ENCODE measurements at places on chromosomes 12 and 14.

- no peak for DNase-seq
Observed at GRCh38 chr12:16939871-16940306, 333.9 kb upstream of the LMO3 start.

- no peak for DNase-seq
Observed at GRCh38 chr14:22671622-22672021, 27.5 kb upstream of the OR6J1 start.

DNA sequence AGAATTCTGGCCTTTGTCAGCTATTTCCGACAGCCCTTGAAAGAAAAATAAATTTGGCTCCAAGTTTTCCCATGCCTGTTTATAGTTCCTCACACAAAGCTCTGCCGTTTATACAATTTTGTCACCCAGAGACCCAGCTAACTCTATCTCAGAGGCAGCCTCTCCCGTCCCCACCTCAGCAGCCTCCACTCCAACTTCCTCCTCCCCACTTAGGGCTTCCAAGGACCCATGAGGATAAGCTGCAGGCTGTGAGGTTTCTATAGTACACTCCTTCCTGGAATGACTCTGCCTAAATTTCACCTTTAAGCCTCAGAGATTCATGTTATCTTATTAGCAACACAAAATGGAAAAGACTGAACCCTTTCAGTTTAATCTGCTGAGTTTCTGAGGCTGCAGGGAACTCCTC lies 71.8 kb downstream of the TTC9 start:
- no peak for DNase-seq

DNA sequence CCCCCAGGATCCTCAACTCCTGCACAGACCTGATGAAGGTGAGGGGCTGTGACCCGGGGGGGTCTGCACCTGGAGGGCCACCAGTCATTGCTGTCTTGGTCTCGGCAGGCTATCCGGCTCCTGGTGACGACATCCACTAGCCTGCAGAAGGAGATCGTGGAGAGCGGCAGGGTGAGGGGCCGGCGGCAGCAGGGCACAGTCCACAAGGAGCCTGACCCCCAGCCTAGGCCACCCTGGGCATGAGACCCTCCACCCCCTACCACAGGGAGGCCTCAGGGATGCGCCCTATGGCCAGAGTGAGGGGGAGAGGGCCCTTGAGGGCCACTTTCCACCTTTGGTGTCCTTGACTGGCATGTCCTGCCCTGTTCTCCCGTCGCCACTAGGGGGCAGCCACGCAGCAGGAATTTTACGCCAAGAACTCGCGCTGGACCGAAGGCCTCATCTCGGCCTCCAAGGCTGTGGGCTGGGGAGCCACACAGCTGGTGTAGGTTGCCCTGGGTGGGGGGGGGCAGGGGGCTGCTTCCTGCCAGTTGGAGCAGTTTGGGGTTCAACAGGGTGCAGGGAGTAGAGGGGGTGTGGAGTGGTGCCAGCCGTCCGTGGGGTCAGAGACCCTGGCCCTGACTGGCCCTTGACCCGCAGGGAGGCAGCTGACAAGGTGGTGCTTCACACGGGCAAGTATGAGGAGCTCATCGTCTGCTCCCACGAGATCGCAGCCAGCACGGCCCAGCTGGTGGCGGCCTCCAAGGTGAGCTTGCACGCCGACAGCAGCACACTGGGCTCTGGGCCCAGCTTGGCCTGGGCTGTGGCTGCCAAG lies 25.0 kb downstream of the HIP1R start:
- peak; percentile 64 for DNase-seq

DNA sequence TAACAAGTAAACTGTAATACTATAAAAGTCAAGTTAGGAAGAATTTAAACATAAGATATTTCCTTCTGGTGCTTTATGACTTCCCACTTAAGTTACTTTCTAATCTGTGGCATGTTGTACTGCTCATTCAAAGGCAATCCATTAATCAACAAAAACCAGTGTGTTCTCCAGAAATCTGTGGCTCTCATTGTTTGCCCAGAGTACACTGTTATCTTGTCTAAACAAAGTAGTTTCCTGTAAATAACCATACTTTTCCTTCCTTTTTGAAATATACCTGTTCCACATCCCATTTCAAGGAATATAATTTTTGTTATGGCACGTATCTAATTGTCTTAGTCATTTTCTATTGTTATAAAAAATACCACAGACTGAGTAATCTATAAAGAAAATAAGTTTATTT lies 184.1 kb downstream of the CCER1 start:
- no peak for DNase-seq

GRCh38 chr12:120007272-120007671 lies 18.2 kb downstream of the BICDL1 start:
- DNase-seq: peak; percentile 51

- no peak for DNase-seq
Observed at GRCh38 chr12:19171731-19172130, 42.2 kb downstream of the PLEKHA5 start.

- no peak for DNase-seq
Observed at GRCh38 chr12:69430942-69431590, 39.1 kb upstream of the FRS2 start.

- DNase-seq: no peak
Observed at GRCh38 chr14:93936245-93936644, 9.1 kb downstream of the FAM181A start.

DNA sequence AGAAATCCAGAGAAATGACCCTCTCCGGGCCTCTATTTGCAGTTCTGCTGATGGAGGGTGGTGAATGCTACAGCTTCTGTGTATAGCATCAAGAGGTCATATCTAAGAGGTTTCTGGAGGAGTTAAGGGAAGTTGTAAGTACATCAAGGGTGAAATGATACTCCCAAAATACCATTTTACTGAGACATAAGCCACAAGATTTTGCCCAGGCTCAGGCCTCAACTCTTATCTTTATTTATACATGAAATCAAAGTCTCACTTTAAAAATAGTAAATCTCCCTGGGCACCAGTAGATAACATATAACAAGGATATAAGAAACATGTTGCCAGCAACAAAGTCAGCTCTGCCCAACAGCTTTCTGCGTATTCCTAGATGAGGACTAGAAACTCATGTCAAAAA lies 40.4 kb downstream of the NIN start:
- DNase-seq: no peak

GRCh38 chr14:51681411-51681810 lies 29.7 kb downstream of the FRMD6 start:
- no peak for DNase-seq

DNA sequence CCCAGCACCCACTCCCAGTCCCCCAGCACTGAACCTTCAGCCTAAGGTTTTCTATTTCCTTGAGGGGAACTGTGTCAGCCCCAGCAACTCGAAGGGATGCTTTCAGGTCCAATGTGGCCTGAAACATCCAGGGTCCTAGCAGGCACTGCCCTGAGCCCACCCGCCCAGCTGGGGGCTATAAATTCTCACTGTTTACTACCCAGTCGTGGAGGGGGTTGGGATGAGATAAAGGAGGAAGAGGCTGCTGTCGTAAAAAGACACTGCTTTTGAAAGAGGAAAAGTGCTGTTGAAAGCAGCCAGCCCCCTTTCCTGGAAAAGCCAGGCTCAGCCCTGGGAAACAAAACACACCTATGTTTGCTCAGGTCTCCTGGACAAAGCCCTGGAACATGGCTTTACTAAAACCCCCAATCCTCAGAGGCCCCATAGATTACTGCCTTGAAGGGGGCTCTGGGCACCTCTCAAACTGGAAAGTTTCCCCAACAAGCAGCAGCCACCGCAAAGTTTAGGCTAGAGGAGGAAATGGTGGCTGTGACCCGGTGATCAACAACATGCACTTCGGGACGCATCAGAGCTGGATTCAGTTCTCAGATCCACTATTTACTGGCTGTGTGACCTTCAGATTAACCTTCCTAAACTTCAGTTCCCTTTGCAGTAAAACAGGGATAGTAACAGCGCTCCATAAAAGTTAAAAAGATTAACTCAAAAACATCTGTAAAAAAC lies 51.0 kb downstream of the ACTN1 start:
- DNase-seq: no peak
